ENCODE measurements at places on chromosomes 4 and X.

DNA sequence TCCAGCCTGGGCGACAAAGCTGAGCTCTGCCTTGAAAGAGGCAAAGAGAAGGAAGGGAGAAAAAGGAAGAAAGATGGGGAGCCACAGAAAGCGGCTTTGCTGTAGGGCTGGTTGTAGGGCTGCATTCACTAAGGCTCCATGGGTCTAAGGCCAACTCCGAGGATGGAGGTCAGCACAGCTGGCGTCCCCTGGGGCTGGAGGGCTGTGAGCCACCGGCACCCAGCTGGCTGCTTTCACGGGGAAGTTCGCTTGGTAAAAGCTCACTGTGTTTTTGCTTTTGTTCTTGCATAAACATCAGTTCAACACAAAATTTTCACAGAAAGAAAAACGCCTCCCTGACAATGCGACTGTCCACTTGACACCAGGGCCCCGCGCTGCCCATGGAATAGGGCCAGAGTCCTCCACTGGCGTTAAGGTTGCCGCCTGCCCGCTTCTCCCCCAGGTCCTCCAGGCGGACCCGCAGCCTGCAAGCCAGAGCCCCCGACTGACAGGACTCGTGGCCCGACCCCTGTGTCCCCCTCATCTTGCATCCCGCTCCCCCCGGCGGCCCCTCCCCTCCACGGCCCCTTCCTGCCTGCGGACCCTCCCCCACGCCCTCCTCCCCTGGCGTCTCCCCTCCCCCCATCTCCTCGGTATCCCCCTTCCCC lies 1.1 kb downstream of the RNF212 start:
- DNase-seq: no peak

DNA sequence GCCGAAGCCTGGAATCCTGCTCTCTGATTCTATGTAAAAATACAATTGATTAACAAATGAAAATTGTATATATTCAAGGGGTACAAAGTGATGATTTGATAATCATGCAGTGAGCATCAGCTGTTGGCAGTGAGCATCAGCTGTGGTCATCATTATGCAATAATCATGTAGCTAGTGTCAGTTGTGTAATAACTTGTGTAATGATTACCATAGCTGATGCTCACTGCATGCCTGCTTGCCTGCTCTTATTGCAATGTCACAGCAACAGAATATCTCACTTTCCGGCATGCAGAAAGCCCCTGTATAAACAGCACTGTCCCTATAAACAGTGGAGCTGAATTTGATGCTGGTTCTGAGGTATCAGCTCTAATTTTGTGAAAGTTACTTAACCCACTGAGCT lies 46.8 kb downstream of the SULT1B1 start:
- DNase-seq: no peak

GRCh38 chr4:185480016-185480732 lies 8.6 kb upstream of the CCDC110 start:
- DNase-seq: no peak

DNA sequence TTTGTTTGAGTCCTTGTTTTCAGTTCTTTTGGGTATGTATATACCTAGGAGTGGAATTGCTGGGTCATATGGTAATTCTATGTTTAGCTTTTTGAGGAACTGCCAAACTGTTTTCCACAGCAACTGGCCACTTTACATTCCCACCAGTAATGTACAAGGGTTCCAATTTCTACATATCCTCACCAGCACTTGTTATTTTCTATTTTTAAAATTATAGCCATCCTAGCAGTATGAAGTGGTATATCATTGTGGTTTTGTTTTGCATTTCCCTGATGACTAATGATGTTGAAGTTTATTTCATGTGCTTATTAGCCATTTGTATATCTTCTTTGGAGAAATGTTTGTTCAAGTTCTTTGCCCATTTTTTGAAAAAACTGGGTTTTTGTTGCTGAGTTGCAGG lies 39.6 kb downstream of the TMEM164 start:
- DNase-seq: no peak

GRCh38 chr4:125317525-125317877 lies 2.7 kb downstream of the FAT4 start:
- no peak for DNase-seq

DNA sequence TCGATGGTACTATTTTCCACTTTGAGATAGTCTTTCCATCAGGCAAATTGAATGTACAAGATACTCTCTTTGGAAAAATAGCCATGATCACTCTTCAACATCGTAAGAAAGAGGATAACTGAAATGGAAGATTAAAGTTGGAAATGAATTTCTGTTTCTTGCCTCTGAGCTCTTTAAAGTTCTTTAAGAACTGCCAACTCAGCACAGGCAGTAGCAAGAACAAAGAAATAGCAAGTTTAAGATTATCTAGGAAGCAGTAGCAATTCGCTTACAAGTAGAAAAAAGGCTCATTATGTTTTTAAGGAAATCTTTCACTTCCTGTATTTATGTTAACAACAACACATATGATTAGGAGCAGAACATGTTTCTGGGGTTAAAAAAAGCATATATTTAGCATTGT lies 127.6 kb downstream of the CDS1 start:
- DNase-seq: no peak

- no peak for DNase-seq
Measured at GRCh38 chrX:40253771-40254170, 156.0 kb upstream of the BCOR start.

- DNase-seq: no peak
Measured at GRCh38 chrX:154049209-154050112, 29.8 kb upstream of the IRAK1 start.

DNA sequence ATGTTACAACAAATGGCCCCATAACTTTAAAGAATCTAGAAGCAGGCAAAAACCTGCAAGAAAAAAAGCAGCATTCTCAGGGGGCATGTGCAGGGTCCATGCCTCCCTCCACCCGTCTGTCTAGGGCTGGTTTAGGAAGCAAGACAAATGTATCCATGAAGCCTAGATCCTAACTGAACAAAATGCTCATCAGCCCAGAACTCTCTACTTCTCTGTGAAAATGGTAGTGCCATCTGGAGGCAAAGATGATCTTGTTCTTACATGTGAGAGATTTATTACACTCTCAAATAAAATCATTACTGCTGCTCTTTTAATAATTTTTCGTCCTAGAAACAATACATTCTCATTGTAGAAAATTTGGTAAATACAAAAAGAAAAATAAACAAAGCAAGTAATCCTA lies 26.7 kb downstream of the NR3C2 start:
- no peak for DNase-seq

Measured in esophagus squamous epithelium (tissue), 5 donors.